T-helper 17 cell (primary cell): ENCODE measurements at places on chromosomes 2 and 18.

GRCh38 chr2:188378371-188378950, 86.8 kb downstream of the GULP1 start:
- DNase-seq = no peak

DNA sequence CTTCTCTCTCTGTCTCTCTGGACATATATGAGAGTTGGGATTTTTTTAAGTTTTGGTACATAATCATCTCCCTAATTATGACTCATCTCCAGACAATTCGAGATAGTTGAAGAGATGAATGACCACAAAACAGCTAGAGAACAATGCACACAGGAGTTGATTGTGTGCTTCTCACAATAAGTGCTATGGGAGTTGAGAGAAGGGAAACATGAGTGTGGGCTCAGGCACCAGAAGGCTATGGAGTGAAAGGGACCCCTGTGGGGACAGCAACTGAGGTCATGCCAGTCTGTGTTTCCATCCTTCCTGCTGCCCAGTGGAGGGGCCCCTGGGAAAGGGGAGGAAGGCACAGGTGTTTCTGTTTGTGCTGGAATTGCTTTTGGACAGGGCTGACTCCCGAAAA, 6.5 kb upstream of the YWHAQ start:
- DNase-seq = no peak

- DNase-seq = no peak
Measured at GRCh38 chr2:225532096-225532495, 132.6 kb downstream of the NYAP2 start.

DNA sequence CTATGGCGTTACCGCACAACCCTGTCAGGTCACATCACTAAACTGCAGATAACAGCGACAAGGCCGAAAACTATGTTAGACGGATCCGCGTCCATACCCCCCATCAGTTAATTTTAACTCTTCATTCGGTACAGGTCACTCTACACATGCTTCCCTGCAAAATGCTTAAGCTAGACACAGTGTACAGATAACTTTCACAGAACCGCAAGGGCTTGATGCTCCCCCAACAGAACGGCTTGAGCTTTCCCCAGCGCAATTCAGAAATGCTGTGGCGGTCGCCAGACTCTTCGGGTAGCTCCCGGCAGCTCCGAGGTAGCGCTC, 283 bp upstream of the RBBP8 start:
- no peak for DNase-seq

DNA sequence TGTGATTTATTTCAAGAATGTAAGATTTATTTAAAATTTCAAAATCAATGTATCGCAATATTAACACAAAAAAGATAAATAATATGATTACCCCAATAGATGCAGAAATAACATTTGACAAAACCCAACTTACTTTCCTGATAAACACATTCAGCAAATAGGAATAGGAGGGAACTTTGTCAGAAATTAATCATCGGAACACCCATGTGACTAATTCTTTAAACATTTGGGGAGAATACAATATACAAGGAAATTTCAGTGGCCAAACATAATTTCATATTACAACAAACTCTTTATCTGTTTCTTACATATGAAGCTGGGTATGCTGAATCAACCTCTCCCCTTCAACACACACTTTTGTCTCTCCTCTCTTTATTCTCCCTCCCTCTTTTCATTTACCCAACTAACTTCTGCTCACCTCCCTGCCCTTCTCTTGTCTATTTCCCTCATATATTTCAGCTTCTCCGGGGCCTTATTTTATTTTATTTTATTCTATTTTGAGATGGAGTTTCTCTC, 309.6 kb upstream of the CNTNAP5 start:
- no peak for DNase-seq
